Esophagus squamous epithelium (tissue), 5 donors: ENCODE measurements at places on chromosomes 6 and 20.

- DNase-seq = no peak
Measured at GRCh38 chr6:40485795-40486194, 101.4 kb downstream of the LRFN2 start.

DNA sequence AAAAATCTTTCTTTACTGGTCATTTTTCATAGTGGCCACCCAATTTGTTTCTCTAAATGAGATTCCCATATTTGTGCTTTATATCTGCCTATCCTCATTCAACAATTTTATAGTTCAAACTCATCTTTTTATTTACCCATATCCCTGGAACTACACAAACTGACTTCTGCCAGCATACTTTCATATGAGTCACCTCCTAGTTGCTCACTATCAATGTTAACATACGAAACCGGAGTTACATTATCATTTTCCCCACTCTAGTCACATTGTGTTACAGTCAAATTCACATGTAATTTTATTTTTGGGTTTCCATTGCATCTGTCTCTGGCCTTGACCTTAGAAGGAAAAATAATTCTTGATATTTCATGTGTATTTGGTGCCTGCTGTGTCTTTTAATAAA, 499.4 kb downstream of the MAFB start:
- no peak for DNase-seq

DNA sequence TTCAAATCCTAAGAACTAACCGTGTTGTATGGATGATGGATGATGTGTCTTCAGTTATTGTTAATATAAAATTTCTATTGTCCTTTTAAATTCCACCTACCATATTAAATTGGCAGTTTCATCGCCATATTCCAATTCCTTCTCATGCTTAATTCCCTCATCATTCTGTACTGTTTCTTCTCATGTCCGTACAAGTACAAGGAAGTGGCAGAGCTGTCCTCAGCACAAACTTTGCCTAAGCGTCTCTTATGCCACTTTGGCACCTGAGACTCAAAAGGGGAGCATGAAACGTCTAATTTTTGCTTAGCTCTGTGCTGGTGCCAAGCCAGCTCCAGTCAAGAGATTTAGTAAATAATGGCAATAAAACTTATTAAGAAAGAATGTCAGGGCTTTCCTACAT, 158.2 kb upstream of the LAMA2 start:
- no peak for DNase-seq

GRCh38 chr20:32209850-32210605, 2.3 kb downstream of the POFUT1 start:
- no peak for DNase-seq

DNA sequence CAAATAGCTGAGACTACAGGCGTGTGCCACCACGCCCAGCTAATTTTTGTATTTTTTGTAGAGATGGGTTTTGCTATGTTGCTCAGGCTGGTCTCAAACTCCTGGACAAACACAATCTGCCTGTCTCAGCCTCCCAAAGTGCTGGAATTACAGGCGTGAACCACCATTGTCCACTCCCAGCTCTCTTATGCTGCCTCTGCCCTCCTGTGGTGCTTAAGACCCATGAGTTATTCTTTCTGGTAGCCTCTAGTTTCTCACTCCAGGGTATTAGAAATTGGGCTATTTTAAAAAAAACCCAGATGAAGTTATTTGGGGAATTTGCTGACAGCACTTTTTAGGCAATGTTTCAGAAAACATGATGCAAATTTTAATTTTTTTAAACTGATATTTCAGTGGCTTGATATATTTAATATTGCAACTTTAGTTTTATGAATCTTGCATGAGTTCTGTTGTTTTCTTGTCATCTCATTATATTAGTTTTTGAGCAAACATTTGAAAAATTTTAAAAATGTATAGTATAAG, 114.0 kb upstream of the FOXO3 start:
- no peak for DNase-seq

DNA sequence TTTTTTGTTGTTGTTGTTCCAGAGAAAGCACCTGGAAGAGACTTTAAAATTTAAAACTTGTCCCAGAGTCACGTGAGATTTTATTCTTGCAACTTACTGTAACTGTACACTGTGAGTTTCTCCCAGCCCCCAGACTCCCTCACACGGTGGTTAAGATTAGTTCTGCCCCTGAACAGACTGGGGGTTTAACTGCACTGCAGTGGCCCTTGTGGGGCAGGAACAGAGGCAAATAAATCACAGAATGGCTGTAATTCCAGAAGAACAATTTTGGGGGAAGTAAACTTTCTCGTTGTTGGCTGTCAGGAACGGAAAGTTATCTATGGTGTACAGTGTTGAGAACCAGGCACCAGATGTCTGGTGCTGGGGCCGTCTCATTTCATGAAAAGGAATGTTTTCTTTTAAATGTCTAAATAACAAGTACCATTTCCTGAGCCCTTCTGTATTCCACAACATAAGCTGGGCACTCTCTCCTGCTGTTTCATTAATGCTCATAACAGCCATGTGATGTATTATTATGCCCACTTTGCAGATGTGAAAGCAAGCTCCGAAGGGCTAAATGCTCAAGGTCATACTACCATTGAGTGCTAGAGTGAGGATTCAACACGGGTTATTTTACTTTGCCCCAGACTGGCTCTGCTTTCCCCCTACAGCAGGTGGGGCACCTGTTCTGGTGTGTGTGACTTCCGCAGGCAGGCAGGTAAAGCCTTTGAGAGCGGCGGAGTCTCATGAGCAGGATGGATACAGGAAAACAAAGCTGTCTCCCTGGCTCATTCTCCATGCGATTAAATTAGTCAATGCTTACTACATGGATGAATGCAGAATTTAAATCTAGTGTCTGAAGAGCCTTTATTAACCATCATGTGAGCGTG, 30.5 kb downstream of the CNKSR3 start:
- DNase-seq = no peak

GRCh38 chr20:56890011-56890410, 260.9 kb downstream of the TFAP2C start:
- no peak for DNase-seq

GRCh38 chr6:109240370-109241084, 141.7 kb downstream of the CD164 start:
- no peak for DNase-seq

- no peak for DNase-seq
Measured at GRCh38 chr6:116218172-116218633, 35.7 kb downstream of the TSPYL4 start.

GRCh38 chr6:83226517-83226916, 33.4 kb downstream of the RWDD2A start:
- no peak for DNase-seq

DNA sequence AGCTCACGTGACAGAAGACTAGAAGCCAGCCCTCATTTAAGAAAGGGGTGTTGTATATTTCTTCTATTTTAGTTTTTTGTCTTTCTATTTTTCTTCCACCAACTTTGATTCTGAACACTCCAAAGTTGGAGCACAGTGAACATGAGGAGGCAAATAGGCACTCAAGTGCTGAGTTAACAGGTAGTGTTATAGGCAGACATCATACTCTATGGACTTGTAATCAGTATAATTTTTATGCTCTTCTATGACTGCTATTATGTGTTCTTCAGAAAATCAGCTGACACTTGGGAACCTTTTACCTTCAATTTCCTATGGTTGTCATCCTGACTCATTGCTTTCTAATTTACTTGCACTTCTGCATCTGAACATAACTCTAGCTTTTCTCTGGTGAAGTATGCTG, 396.3 kb upstream of the EYS start:
- DNase-seq = no peak

DNA sequence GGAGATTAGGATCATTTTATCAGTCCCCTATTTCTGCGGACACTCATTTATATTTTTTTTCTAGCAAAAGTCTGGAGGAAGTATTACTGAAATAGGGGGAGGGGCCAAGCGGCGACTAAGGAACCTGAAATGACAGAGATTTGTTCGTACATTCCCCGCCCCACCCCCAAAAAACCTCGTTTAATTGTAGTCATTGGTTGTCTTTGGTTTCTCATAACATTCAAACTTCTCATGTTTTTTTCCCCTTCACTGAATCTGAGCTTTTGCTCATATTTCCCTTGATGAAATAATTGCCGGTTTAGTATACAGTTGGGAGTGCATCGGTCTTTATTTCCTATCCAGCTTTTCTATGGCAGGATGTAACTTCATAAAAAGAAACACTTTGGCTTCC, 768 bp upstream of the FYN start:
- DNase-seq = no peak

DNA sequence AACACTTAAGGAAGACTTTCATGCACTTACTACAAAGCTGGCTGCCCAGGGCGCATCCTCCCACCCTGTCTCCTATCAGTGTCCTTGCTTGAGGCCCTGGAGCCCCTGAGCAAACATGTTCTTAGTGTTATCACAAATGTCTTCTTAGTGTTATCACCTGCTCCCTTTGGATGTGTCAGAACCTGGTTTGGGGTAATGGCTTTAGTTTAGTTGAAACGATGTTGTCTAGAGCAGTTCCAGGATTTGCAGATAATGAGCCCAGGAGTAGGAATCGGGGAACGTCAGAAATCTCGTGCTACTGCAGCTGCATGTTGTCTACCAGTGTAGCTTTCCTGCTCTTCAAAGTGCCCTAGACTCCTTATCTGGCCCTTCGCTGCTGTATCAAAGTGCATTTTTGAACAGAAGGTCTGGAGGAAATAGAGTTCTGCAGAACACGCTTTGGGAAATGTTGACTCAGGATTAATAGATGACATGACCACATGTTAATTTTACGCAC, 69.6 kb downstream of the PHACTR2 start:
- no peak for DNase-seq

DNA sequence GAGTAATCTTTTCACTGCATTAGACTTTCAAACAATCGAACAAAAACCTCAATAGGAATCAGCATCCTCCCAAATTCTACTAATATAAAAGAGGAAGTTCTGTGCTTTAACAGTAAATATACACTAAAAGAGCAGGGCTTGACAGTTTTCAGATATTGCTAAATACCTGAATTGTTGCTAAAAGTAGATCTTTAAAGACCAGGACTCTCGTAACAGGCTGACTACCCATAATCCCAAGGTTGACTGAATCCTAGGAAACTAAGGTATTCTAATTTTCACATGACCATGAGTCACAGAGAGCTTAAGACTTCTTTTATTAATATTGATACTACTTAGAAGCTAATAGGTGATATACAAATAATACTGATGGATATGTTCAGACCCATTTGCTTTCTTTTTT, 10.1 kb downstream of the CD164 start:
- no peak for DNase-seq

DNA sequence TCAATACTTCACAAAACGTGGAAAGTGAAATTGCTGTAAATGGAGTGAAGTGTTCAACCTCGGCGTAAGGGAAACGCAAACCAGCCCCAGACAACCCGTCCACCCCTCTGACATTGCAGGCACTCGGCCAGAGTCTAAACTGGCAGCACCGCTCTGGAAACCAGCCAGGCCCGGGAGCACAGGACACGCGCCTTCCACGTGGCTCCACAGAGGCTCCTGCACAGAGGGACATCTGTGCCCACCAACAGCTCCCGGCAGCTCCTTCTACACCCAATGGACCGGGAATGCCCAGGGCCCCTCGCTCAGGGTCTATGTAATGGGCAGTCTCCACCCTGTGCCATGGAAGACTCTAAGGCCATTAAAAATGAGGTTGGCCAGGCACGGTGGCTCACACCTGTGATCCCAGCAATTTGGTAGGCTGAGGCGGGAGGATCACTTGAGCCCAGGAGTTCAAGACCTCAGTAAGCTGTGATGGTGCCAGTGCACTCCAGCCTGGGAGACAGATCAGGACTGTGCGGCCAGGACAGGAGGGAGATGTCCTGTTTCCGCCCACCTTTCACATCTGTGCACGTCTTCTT, 3.4 kb upstream of the HELZ2 start:
- no peak for DNase-seq
